ENCODE measurements at places on chromosomes 11 and 22.
A peak's percentile ranks its signal among the peaks of the same experiment; 100 is the strongest.

GRCh38 chr11:95432714-95433503 lies 201.9 kb upstream of the SESN3 start:
- H3K27me3 ChIP-seq: peaks cover 4% of the 10 kb centered on the region
- H3K4me1 ChIP-seq: peaks cover 30% of the 10 kb centered on the region
- DNase-seq: no peak
- H3K36me3 ChIP-seq: peaks cover 3% of the 10 kb centered on the region
- no peak overlapping the region for H3K4me3 ChIP-seq

DNA sequence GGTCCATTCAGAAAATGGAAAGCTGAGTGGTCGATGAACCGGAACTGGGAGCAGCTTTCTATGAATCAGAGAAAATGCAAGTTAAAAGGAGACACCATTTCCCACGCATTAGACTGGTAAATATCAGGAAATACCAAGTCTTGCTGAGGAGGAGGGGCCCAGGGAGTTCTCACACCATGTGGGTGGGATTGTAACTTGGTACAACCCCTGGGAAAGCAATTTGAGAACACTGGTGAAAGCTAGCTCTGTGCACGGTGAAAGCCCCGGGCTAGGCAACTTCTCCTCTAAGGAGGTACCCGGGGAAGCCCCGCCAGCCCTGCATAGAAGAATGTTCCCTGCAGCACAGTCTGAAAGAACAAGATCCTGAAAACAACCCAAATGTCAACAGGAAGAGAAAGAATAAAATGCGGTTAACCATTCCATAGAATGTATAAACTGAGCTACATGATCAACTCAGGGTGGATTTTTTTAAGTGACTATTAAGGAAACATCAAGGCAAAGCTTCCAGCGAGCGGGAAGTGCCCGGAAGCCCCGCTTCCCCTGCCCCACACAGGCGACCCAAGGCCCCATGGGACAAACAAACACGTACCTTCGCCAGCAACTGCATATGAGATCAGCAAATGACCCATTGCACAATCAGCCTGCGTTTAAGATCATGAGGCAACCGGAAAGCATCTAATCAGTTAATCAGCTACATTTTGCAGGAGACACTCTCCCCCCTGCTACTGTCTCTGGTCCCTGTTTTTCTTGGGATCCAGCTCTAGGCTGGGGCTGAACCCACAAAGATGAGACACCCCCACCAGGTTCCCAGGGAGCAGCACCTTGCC lies 11.3 kb downstream of the SHANK2 start:
- no peaks in the 10 kb centered on the region for H3K27me3 ChIP-seq
- no peak overlapping the region for H3K27ac ChIP-seq
- no peak for DNase-seq
- H3K4me3 ChIP-seq: no peak overlapping the region

- H3K4me3 ChIP-seq: no peak overlapping the region
- no peaks in the 10 kb centered on the region for H3K36me3 ChIP-seq
- DNase-seq: no peak
- H3K27me3 ChIP-seq: no peaks in the 10 kb centered on the region
- no peak overlapping the region for H3K27ac ChIP-seq
Observed at GRCh38 chr11:9775398-9775779, 111.5 kb downstream of the SWAP70 start.

GRCh38 chr22:27207266-27207665 lies 549.9 kb downstream of the MIAT start:
- H3K36me3 ChIP-seq: no peaks in the 10 kb centered on the region
- DNase-seq: no peak
- H3K27me3 ChIP-seq: peaks cover 6% of the 10 kb centered on the region
- H3K4me3 ChIP-seq: no peak overlapping the region

DNA sequence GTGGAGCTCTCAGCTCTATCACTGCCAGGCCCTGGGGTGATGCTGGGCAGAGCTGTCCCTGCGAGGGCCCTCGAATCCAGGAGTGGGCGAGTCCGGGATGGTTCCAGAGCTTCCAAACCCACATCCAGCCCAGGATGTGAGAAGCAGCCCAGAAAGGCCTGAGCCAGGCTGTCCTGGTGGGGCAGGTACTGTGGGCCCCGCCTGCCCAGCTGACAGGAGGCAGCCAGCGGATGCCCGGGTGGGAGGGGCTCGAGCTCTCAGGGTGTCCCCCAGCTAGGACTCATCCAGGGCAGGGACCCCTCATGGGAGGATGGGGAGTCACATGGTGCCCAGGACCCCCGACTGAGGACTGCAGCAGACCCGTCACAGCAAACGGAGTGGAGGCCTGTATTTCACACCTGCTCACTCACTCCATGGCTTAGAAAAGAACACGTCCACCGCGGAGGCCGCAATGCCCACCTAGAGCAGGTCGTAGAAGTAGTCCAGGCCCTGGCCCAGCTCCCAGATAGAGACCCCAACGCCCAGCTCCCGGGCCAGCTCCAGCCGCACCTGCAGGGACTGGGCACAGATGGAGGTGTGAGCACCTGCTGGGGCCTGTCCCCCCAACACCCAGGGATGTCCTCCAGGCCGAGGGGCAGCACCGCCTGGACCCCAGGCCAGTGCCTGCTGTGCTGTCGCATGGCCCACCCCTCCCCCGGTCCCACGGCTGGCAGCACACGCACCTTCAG lies 26.9 kb downstream of the TSPAN4 start:
- no peak overlapping the region for H3K4me3 ChIP-seq
- H3K27ac ChIP-seq: no peak overlapping the region
- no peaks in the 10 kb centered on the region for H3K27me3 ChIP-seq
- H3K36me3 ChIP-seq: no peaks in the 10 kb centered on the region
- DNase-seq: no peak
- no peaks in the 10 kb centered on the region for H3K4me1 ChIP-seq

- no peak for DNase-seq
- no peaks in the 10 kb centered on the region for H3K27me3 ChIP-seq
- H3K4me1 ChIP-seq: peaks cover 10% of the 10 kb centered on the region
- H3K27ac ChIP-seq: no peak overlapping the region
Observed at GRCh38 chr22:23266780-23267179, 86.5 kb downstream of the BCR start.

- no peaks in the 10 kb centered on the region for H3K27me3 ChIP-seq
- no peak for DNase-seq
- no peak overlapping the region for H3K27ac ChIP-seq
- no peaks in the 10 kb centered on the region for H3K36me3 ChIP-seq
Observed at GRCh38 chr11:102879801-102880200, 5.0 kb upstream of the MMP12 start.

DNA sequence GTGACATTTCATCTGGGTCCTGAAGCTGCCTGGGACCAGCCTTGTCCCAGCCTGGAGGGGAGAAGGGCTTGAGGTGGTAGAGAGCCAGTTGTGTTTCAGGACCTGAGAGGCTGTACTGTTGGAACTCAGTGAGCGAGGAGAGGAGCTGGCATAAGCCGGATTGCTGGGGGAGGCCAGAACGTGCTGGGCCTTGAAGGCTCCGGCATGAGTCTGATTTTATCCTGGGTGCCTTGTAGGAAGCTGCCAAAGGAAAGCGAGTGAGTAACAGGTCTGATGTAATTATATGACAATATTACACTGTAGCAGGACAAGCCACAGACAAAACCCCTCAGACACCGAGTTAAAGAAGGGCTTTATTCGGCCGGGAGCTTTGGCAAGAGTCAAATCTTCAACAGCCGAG lies 17.2 kb downstream of the AP2A2 start:
- no peak overlapping the region for H3K27ac ChIP-seq
- no peak for DNase-seq
- H3K36me3 ChIP-seq: peaks cover 29% of the 10 kb centered on the region
- no peaks in the 10 kb centered on the region for H3K27me3 ChIP-seq

DNA sequence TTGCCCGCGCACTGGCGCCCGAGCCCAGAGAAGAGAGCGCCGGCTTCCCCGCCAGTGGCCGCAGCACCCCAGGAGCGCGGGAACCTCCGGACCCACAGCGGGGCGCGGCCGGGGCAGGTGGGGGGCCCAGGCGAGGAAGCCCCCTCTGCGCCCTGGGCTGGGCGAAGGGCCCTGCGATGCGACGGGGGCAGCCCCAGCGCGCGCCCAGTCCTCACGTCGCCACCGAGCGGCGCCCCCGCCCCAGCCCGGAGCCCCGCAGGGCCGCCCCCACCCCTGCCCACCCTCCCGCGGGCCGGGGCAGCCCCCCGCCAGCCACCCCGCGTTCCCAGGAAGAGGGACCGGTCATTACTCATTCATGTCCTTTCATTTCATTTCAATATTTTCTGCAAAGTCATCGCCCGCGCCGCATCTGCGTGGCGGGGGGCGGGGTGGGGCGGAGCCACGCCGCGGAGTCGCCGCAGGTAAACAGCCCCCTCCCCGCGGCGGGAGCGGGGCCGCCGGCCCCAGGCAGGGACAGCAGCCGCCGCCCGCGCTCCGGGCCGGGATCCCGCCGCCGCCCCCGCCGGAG lies 673 bp upstream of the PANX2 start:
- H3K27ac ChIP-seq: no peak overlapping the region
- no peaks in the 10 kb centered on the region for H3K36me3 ChIP-seq
- H3K4me1 ChIP-seq: peaks cover 6% of the 10 kb centered on the region

GRCh38 chr11:116179401-116179800 lies 593.4 kb downstream of the BUD13 start:
- H3K27ac ChIP-seq: no peak overlapping the region
- no peaks in the 10 kb centered on the region for H3K27me3 ChIP-seq
- no peaks in the 10 kb centered on the region for H3K4me1 ChIP-seq
- no peak overlapping the region for H3K4me3 ChIP-seq
- H3K36me3 ChIP-seq: no peaks in the 10 kb centered on the region

DNA sequence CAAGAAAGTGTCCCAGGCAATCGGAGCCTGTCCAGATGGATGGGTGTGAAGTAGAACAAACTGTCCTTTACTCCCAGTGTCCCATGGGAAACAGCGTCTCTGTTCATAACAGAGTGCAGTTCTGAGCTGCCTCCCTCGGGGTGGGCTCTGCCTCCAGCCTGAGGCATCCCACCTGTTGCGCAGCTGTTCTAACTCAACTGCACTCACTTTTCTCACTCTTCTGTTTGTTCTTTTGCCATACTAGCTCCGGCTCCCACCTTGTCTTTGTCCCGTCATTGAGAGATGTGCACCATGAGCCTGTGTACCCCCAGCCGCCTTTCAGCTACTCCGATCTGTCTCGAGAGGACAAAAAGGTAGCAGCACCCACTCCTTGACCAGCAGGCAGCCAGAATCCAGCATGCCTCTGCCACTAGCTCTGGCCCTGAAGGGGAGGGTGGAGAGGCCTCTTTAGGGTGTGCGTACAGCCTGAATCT lies 20.7 kb upstream of the CDC42EP2 start:
- no peak overlapping the region for H3K27ac ChIP-seq
- DNase-seq: no peak
- no peak overlapping the region for H3K4me3 ChIP-seq
- H3K27me3 ChIP-seq: no peaks in the 10 kb centered on the region
- H3K4me1 ChIP-seq: peaks cover 3% of the 10 kb centered on the region
- H3K36me3 ChIP-seq: peaks cover 61% of the 10 kb centered on the region

DNA sequence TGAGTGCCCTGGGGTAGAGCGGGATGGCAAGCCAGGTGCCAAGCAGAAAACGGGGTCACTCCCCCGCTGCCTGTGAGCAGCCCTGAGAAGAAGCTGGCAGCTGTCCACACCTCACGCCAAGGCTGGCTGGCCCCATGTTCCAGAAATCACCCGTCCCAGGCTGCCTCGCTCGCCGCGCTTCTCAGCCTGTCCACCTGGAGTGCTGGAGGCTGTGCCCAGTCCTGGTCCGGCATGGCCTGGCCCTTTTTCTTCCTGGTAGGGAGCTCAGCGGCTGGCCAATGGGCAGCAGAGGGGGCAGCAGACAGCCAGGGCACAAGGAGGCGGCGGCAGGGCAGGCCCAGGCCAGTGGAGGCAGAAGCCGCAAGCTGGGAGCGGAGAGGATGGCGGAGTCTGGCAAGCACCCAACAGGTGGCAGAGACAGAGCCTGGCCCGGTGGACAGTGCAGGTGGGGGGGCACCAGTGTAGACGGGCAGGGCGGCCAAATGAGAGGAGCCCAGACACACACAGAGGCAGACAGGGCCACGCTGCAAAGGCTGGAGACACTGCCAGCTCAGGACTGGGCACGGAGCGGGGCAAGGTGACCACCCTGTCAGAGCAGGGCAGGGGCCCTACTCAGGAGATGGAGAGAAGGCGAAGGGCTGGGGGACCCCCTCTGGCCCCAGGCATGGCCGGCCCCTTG lies 37.2 kb upstream of the TH start:
- no peaks in the 10 kb centered on the region for H3K27me3 ChIP-seq
- no peaks in the 10 kb centered on the region for H3K36me3 ChIP-seq
- H3K4me3 ChIP-seq: no peak overlapping the region
- DNase-seq: peak; percentile 4
- H3K4me1 ChIP-seq: peaks cover 10% of the 10 kb centered on the region

DNA sequence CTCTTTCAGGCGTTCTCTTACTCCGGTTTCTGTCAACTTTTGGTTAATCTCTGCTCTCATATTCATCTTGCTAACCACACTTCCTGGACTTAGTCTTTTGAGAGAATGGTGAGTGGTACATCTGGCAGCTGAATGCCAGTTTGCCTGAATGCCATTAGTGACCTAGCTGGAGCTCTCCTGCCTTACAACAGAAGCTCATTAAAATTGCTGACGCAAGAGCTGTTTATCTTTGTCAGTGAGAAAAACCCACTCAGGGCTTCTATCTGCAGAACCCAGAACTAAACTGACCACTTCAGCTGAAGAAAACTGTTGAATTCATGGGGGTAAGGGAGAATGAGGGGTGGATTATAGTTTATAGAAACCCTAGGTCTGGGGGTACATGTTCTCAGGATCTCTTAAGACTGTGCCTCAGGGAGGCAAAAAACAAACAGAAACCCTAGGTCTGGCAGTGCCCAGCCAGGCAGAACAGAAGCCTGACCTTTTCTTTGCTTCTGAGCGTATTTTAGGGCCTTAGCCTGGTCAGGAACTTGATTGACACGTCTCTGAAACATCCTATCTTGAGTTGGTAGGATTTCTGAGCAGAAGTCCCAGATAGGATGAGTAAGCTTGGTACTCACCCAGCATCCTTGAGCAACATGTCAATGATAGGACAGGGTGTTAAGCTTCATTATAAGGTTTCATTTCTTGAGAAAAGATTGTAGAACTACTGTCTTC lies 52.8 kb upstream of the YWHAH start:
- no peak for DNase-seq
- no peak overlapping the region for H3K27ac ChIP-seq
- H3K4me3 ChIP-seq: no peak overlapping the region
- no peaks in the 10 kb centered on the region for H3K27me3 ChIP-seq
- peaks cover 3% of the 10 kb centered on the region for H3K4me1 ChIP-seq

DNA sequence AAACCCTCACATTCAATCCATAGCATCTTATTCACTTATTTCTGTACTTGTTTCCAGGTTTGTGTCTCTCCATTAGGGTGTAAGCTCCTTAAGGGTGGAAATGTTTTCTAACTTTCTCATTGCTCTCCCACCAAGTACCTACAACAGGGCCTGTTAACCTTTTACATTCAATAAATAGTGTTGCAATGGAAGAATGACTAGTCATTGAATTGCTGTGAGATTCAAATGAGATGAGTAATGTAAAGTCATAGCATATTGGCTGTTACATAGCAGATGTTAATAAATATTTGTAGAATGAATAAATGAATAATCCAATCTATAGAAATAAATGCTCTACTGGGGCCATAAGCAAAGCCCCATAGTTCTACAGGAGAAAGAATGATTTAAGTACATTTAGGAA lies 75.4 kb upstream of the DDI1 start:
- no peak overlapping the region for H3K4me3 ChIP-seq
- H3K27ac ChIP-seq: no peak overlapping the region
- no peak for DNase-seq
- no peaks in the 10 kb centered on the region for H3K4me1 ChIP-seq
